Transverse colon (tissue), 4 donors: ENCODE measurements at places on chromosomes 1 and 21.
A peak's percentile ranks its signal among the peaks of the same experiment; 100 is the strongest.

DNA sequence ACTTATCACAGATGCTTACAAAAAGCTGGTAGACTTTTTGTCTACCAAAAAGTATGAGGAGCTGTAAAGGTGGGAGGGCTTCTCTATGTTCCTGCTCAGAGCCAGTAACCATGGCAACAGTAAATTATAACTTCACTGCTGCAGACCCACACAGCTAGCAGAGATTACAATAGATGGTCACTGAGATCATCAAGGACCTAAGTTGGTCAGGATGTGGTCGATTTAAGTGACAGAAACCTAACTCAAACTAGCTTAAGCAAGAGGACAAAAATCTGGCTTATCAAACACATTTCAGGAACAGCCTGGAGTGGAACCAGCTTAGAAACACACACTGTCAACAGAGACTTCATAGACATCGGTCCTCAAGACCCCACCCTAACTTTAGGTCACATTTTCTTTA lies 113.4 kb upstream of the ATP1A1 start:
- DNase-seq, result no peak

DNA sequence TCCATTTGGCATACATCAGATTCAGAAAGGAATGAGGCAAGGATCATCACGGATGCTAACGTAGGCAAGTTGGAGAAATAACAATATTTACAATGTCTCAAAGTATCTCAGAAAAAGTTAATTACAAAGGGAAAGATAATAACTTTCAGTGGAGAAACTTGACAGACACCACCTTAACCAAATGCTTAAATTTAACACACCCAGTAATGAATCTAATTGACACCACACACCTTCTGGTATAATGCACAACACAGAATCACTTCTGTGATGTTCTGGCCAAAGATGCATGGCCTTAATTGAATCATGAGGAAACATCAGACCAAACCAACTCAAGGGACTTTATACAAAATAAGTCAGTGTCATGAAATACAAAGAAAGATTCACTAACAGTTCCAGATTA lies 23.1 kb downstream of the USP48 start:
- no peak for DNase-seq

- DNase-seq, result no peak
Observed at GRCh38 chr1:201377611-201378092, at the start of gene TNNT2. TSS of gene TNNT2 (minus strand) at chr1:201377680. CDS start at chr1:201373254, 4,426 bp downstream.

DNA sequence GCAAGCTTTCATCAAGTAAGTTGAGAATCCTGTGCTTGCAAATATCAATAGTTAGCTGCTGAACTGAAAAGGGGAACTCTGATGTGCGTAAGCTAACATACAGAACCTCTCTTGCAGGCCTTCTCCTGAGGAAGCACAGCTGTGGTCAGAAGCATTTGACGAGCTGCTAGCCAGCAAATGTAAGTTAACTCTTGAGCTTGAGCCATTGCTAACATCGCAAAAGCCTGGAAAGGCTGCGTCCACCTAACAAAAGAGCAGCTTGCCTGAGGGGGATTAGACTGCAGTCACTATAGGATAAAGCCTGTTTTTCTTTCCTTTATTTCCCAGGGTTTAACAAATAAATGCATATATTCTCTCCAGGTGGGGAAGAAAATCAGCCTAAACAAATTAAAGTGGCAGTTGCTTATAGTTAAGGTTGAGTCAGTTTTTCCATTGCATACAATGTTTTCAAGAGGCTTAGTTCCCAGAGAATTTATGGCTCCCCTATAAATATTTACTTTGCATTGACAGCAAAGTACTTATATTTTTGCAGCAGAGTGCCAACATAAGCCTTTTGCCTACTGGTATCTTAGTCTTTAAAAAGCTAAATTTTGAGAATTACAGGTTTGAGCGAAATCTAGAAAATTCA lies 1.5 kb downstream of the RGS2 start:
- peak; percentile 24 for DNase-seq

- no peak for DNase-seq
Observed at GRCh38 chr1:162904579-162904978, 43.6 kb upstream of the CCDC190 start.

DNA sequence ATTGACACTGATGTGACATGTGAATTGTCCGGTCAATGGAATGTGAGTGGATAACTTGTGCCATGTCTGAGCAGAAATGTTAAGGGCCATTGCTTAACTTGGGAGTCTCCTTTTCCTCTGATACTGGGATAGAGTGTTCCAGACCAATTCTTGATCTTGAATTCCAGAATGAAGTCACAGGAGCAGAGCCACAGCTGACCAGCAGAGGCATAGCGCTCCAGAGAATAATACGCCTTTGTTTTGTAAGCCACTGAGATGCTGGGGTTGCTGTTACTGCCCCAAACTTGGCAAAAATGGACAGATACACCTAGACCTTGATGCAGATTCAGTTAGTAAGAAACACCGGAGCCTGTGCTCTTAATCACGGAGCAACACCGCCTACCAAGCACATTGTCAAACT lies 6.3 kb downstream of the KCNJ6 start:
- no peak for DNase-seq
